ENCODE measurements at places on chromosomes 4 and X.

DNA sequence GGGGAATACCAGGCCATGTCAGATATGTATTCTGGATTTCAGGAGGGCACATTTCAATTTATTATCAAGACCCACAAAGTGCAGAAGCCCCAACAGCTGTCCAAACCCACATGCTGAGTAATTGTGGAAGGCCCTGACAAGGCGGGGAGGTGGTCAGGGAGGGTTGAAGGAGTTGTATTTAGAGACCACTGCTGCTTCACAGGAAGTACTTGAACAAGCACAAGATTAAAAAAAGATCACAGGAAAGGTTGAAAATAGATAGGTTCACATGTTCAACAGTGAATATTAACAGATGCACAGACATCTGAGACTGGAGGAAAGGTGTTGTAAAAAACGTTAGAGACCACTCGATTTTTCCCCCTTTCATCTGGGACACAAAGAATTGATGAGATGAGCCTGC, 17.9 kb downstream of the ATP8A1 start:
- no peak for DNase-seq

DNA sequence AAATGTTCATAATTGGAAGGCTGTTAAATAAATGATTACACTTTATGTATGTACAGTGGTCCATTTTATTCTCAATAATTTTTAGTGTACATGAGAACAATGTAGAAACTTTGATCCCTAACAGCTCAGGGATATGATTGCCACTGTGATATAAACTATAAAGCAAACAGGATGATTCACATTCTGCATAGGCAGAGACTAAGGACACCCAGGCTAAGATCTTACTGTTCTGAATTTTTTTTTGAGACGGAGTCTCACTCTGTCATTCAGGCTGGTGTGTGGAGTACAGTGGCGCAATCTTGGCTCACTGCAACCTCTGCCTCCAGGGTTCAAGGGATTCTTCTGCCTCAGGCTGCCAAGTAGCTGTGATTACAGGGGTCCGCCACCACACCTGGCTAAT, 186.6 kb downstream of the PDGFC start:
- no peak for DNase-seq

GRCh38 chr4:78951862-78952472, 12.7 kb upstream of the PAQR3 start:
- no peak for DNase-seq

- no peak for DNase-seq
Observed at GRCh38 chr4:3112609-3113469, 38.4 kb downstream of the HTT start.

DNA sequence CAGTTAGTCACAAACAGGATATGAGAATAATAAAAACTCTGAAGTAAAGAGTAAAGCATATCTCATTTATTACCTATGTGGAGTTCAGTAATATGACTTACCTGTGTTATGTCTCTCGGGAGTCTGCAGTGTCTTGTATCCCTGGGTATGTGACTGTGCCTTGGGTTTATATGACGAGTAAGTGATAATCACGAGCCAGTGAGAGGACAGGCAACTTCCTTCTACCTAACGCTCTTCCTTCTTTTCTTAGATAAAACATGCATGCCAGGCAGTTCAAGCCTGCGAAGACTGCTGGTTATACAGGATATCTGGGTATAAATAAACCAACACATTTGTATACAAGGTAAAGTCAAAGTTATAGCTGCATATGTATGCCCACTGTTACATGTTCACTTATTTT, at the start of gene HPGDS:
Gene HPGDS (minus strand): TSS at position 143 of the 400 bp plus-strand sequence. CDS start 8,207 bp downstream, outside the sequence.
- no peak for DNase-seq

- DNase-seq: no peak
Observed at GRCh38 chr4:82275431-82276331, 98.1 kb downstream of the HNRNPD start.

- DNase-seq: no peak
Observed at GRCh38 chr4:106365613-106366012, 3.0 kb downstream of the GIMD1 start.

GRCh38 chr4:71553605-71554004, 214.8 kb downstream of the SLC4A4 start:
- DNase-seq: no peak

GRCh38 chrX:133580625-133581024, 165.3 kb upstream of the GPC4 start:
- no peak for DNase-seq

GRCh38 chrX:71636438-71637252, 18.3 kb upstream of the CXCR3 start:
- DNase-seq: no peak

DNA sequence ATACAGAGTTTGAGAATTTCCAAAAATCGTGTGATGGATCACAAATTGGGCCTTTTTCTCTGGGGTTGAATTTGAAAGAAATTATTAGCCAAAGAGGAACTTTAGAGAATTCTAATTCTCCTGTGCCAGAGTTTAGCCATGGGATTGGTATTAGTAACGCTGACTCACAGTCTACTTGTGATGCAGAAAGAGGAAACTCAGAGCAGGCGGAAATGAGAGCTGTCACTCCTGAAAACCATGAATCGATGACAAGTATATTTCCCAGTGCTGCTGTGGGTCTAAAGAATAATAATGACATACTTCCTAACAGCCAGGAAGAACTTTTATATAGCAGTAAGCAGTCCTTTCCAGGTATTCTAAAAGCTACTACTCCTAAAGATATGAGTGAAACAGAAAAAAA, 64.9 kb downstream of the N4BP2 start:
- no peak for DNase-seq

- DNase-seq: no peak
Observed at GRCh38 chrX:31656013-31656412, 584.2 kb upstream of the FTHL17 start.

DNA sequence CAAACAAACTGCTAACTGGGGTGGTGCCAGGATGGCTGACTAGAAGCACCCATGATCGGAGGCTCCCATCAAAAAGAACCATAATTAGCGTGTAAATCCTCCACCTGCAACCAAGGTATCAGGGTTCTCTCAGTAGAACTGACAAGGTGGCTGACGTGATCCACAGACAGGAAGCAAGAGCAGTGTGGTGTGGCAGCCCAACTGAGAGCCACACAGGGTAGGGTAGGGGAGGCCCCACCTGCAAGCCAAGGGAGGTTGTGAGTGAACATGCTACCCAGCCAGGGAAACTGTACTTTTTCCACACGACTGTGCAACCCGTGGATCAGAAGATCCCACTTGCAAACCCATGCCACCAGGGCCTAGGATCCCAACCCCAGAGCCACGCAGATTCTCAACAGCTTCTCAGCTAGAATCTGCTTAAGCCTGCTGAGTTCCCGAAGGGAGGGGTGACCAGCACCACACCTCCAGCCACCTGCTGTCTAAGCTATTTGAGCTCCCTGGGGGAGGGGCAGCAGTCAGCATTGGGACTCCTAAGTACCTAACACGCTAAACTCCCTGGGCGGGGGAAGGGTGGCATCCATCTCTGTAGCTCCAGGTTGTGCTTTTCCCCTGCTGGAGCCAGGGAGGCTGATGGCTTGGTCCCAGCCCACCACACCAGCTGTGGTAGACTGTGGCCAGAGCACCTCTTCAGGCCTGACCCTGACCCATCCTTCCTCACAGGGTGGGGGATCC, 425.1 kb downstream of the GPM6A start:
- no peak for DNase-seq

DNA sequence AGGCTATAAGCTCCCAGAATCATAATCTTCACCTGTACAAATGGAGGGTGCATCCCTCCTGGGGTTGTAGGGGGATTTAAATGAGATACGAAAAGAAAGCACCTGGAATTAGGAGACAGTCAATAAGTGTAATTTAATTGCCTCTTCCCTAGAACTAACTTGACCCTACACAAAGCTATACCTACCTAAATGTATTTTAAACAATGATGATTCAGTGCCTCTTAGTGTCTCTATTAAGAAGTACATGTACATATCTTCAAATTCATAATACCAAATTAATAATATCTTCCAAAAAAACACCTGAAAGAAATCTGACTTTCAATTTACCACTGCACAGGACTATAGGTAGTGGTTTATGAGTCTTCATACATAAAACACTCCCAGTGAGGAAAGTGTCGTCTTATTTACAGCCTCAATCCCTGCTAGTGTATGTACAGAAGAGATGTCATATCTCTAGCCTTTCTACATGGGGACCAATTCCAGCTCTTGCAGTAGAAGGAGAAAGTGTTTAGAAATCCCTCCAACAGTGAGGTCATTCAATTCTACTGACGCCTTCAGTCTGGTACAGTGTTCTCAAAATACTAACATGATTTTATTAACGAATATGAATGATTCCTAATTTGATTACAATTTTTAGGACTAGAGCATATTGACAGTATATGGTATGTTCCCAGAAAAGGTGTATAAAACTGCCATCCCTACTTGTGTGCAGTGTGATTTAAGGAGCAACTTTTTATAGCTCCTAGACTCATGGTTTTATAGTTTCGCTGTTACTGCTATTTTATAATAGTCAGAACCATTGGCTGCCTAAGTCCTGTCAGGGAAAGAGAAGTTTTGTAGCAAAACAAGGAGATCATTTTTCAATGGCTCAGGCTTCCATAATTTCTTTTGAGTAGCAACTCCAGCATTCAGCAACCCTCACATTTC, 282.7 kb downstream of the UNC5C start:
- DNase-seq: no peak

DNA sequence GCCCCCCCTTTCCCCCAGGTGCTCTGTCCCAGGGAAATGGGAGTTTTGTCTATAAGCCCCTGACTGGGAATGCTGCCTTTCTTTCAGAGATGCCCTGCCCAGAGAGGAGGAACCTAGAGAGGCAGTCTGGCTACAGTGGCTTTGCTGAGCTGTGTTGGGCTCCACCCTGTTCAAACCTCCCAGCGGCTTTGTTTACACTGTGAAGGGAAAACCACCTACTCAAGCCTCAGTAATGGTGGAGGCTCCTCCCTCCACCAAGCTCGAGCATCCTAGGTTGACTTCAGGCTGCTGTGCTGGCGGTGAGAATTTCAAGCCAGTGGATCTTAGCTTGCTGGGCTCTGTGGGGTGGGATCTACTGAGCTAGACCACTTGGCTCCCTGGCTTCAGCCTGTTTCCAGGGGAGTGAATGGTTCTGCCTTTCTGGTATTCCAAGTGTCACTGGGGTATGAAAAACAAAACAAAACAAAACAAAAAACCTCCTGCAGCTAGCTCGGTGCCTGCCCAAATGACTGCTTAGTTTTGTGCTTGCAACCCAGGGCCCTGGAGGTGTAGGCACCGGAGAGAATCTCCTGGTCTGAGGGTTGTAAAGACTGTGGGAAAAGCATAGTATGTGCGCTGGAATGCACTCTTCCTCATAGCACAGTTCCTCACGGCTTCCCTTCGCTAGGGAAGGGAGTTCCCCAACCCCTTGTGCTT, 41.7 kb downstream of the ITM2A start:
- no peak for DNase-seq

DNA sequence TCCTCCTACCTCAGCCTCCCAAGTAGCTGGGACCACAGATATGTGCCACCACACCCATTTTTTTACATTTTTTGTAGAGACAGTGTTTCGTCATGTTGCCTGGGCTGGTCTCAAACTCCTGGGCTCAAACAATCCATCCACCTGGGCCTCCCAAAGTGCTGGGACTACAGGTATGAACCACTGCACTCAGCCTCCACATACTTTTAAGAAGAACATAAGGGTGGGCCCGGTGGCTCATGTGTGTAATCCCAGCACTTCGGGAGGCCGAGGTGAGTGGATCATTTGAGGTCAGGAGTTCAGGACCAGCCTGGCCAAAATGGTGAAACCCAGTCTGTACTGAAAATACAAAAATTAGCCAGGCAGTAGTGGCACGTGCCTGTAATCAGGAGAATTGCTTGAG, 51.5 kb upstream of the MXD4 start:
- no peak for DNase-seq

GRCh38 chr4:25213347-25213979, 20.4 kb upstream of the PI4K2B start:
- no peak for DNase-seq

DNA sequence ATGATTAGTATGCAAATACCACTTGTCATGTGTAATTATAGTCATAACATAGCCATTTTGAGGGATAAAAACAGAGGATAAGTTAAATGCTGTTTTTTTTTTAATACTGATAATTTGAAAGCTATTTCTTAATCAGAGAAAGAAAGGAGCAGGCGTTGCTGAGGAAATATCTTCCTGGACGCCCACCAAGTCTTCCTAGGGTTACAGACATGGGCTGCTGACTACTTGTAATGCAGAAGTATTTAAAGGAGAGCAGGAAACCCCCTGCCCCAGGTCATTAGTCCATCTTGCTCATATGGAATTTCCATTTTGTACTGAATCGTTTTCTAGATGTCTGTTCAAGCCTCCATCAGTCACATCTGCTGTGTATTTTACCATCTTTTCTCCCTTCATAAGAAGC, 176.2 kb downstream of the ADGRL3 start:
- DNase-seq: no peak

DNA sequence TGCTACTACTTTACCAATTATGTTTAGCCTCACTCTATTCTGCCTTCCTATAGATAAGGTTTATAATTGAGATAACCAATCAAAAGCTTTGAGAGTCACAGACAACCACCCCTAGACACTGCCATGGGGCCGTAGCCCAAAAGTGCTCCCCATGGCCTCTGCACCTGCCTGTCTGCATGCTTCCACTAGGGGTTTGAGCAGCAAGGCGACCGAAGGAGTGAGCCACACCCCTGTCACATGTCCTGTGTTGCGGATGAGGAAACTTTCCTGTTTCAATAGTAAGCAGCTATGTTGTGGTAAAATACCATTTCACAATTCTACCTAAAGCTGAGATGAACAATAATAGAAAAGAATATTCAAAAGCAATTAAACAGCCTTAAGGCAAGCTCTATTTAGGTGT, 856.0 kb upstream of the FRG1 start:
- no peak for DNase-seq

DNA sequence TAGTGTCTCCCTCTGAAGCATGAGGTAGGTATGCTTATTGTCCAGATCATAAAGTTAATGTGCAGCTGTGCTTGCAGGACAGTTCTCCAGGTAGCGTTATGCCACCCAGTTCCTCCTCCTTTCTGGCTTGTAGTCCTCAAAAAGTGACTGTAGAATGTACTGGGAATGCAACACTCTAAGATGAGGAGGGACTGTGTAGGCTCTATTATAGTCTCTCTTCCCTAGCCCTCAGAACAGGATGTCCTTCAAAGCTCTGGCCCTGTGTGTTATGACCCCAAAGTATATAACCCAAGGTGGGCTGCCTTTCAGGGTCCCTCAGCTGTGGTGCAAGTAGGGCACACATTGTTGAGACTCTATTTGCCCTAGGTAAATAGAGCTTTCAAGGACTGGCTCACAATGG, 20.8 kb upstream of the MANBA start:
- DNase-seq: no peak

DNA sequence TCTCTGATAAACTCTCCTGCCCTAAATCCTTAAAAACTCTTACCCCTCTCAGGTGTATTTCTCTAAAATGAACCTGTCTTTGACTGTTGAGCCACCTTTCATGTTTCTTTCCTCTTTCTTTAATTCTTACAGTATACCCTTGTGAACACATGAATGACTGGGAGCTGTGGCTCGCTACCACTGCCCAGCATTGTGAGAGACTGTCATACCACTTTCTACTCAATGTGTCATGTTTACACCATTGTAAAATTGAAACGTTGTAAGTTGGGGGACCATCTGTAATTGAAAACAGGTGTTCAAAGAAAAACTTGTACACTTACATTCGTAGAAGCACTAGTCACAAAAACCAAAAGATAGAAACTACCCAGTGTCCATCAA, 66.9 kb downstream of the ZNF182 start:
- DNase-seq: no peak

All from stimulated activated CD4-positive, alpha-beta T cell treated with anti-CD3 and anti-CD28 coated beads, Interleukin-15, amount 100 ng/mL, for 1 hour (primary cell).